ENCODE measurements at places on chromosomes 4 and X. TPM values are rescaled to one million over a fixed set of nuclear protein-coding genes. Genes with fewer than 3 reads are reported as not detected.

Gene DHX15
- total RNA-seq, result 106 TPM

Gene PARM1
- 0.09 TPM for total RNA-seq

Gene FGF13
- total RNA-seq, result 58.0 TPM

Gene TMPRSS11F
- total RNA-seq, result not detected

Gene CTAG1A
- not detected for total RNA-seq

Gene STS
- 2.5 TPM for total RNA-seq

Measured in bronchial smooth muscle cell (primary cell).